ENCODE measurements at places on chromosomes 13 and 19. TPM values are rescaled to one million over a fixed set of nuclear protein-coding genes. Genes with fewer than 3 reads are reported as not detected.

MAG gene
- 1.7 TPM for total RNA-seq

SLC39A3 gene
- 24.8 TPM for total RNA-seq

AKT1S1 gene
- 16.9 TPM for total RNA-seq

LILRA1 gene
- not detected for total RNA-seq

KANK3 gene
- 1.5 TPM for total RNA-seq

SLC27A1 gene
- total RNA-seq, result 6.3 TPM

PRSS57 gene
- total RNA-seq, result not detected

OR7G2 gene
- not detected for total RNA-seq

ZFP36 gene
- 59.7 TPM for total RNA-seq

ZNF98 gene
- total RNA-seq, result not detected

EEF2 gene
- 3,216 TPM for total RNA-seq

CASP14 gene
- not detected for total RNA-seq

AMER2 gene
- not detected for total RNA-seq

TPTE2 gene
- not detected for total RNA-seq

COX7A1 gene
- total RNA-seq, result not detected

ICAM4 gene
- total RNA-seq, result 0.66 TPM

FXYD1 gene
- total RNA-seq, result 1.4 TPM

LILRA5 gene
- not detected for total RNA-seq

LIM2 gene
- not detected for total RNA-seq

C19orf85 gene
- not detected for total RNA-seq

TNNI3 gene
- total RNA-seq, result not detected

RINL gene
- 105 TPM for total RNA-seq

ZNF549 gene
- 3.7 TPM for total RNA-seq

ZNF8 gene
- total RNA-seq, result 4.5 TPM
